ENCODE measurements at places on chromosomes 1 and 21. TPM values are rescaled to one million over a fixed set of nuclear protein-coding genes. Genes with fewer than 3 reads are reported as not detected.
A peak's percentile ranks its signal among the peaks of the same experiment; 100 is the strongest.

AADACL4 gene
- not detected for total RNA-seq

SPATA45 gene
- total RNA-seq: not detected

VWA5B1 gene
- not detected for total RNA-seq

- DNase-seq: no peak
These were observed 108.9 kb downstream of the NOS1AP start for GRCh38 chr1:162178432-162178831.

DNA sequence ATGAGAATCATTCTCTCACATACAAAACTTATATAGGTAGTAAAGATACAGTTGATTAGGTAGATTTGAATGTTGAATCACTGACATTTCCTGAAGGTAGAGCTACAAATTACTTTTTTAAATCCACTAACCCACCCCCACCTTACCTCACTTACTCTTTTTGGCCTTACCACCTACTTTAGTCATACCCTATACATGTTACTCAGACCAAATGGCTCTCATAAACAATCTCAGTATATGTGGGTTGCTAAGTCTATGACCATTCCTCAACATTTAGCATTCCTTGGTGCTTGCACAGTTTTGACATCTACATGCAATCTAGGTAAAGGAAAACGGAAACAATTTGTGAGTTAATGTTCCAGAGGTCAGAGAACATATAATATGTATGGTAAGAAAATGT, 26.3 kb downstream of the SYDE2 start:
- DNase-seq: no peak

GRCh38 chr1:156945881-156946661, 25.6 kb downstream of the LRRC71 start:
- DNase-seq: peak; percentile 11

DNA sequence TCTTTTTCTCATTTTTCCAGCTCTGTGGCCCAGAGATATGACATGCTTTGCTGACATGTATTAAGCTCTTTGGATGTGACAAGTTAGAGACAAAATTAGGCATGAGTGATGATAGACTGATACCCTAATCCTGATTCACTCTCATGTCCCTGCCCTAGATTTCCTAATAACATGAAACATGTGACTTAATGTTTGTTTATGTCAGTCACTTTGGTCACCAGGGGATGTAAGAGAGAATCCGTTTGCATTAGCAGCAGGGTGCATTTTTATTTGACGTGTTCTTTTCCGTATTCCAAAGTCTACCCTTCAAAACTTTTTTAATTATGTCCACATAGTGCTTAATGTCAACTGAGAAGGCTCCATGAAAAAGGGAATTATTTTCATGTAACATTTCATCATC, 192.4 kb downstream of the HMCN1 start:
- no peak for DNase-seq

DNA sequence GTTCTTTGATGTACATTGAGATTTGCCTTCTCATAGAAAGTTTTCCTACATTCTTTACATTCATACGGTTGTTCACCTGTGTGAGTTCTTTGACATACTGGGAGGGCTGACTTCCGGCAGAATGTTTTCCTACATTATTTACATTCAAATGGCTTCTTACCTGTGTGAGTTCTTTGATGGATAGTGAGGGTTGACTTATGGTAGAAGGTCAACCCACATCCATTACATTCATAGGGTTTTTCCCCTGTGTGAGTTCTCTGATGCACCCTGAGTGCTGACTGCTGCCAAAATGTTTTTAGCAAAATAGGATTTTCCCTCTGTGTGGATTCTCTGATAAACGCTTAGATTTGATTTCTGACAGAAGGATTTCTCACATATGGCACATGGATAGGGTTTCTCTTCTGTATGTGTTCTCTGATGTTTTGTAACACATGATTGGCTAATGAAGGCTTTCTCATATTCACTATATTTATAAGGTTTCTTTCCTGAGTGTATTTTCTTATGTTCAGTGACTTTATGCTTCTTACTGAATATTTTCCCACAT, 37.7 kb downstream of the JMJD4 start:
- DNase-seq: no peak

GRCh38 chr1:197738927-197739326, 36.4 kb downstream of the DENND1B start:
- DNase-seq: no peak

GRCh38 chr1:189530162-189530561, 947.5 kb downstream of the BRINP3 start:
- DNase-seq: no peak

DNA sequence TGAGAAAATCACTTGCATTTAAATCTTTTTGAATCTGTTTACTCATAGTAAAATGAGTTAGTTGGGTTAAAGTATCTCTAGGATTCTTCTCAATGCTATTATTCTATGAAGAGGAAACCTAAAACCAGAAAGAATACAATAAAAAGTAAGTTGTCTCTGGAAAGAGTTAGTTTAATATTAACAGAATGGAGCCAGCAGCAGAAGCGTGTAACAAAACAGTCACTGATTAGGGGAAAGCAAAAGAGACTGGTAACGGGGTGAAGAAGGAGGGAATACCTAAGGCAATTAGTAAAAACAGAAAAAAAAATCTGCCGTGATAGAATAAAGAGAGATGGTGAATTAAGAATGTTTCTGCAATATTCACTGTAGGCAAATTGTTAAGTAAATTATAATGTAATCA, 60.0 kb downstream of the NRDC start:
- DNase-seq: no peak

All from upper lobe of left lung (tissue), 6 donors.